ENCODE measurements at places on chromosomes 7 and 10. TPM values are rescaled to one million over a fixed set of nuclear protein-coding genes. Genes with fewer than 3 reads are reported as not detected.
A peak's percentile ranks its signal among the peaks of the same experiment; 100 is the strongest.

DNA sequence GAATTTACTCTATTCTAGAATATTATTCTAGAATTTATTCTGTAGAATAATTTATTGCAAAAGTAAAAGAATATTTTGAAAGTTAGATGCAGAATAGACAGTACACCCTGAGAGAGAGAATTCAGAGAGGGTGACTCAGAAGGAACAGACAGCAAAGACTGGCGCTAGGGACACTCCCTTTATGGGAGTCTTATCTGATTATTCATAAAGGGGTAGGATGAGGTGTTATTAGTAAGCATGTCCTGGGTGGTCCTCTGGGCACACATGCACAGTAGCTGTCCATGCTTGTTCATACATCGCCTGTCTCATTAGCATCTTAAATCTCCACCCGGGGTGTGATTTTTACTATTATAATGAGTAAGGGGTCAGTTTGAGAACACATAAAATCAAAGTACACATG is 100.1 kb downstream of the XPNPEP1 start:
- peak; percentile 17 for DNase-seq

GIMAP1 gene
- total RNA-seq = 6.8 TPM

DNA sequence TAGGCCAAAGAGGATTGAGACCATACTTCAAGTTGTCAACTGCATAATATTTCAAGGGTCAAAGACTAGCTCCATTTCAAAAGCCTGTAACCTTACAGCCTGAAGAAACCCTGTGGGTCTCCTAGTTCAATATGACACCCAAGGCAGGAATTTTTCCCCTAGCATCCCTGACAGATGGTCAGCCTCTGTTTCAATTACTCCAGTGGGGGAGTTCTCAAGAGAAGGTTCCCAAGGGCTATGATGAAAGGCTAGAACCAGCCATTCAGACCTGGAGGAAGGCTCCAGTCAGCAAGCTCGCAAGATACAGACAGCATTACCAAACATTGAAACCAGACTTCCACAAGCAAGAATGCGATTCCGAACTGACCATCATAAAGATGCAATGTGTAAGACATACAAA is 1.6 kb downstream of the HTR7 start:
- DNase-seq = no peak

DNA sequence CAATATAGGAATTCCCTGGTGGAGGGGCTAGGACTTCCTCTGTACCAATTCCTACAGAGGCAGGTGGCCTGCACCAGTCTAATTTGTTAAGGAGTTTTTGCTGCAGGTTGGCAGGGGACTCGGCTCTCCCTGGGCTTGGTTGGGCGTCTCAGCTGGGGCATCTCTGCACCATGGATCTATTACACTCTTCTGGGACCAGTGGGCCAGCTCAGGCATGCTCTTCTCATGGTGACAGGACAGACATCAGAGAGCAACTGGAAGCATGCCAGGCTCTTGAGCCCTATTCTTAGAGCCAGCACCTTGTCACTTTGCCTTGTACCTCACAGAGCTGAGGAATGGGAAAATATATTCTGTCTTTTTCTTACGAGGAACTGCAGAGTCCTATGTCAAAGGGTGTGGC is 74.6 kb downstream of the SH2D4B start:
- no peak for DNase-seq

DNA sequence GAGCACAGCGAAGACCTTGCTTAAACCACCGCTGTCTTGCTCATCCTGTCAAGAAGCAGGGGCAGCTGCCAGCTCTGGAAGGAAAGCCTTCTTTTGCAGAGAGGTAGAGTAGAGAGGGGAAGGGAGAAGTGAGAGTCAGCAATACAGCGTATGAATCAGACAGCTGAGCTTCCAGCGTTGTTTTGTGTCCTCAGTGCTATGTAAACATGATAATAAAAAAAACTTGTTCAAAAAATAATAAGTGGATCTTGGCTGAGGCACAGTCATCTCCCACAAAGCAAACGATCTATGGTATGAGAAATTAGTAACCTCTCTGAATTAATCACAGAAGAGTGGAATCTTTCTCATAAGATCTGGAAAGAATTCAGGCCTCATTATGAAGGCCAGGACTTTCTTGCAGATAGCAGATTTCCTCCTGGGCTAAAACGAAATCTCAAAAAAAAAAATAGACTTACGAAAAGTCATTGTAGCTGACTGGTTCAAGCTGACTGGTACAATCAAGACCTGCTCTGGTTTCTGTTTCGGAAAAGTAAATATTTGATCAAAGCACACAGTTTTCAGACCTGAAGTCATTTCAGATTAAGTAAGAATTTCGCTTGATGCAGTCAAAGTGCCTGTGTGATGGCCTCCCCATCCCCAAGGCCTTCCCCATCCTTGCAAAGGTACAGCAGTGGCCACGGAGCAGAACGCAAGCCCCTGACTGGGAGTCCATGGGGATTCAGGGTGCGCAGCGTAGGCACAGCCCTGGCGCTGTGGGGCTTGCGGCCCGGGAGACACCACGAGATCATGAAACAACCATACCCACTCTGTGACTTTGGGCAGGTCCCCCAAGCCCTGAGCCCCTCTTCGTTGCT is 29.4 kb downstream of the CHST15 start:
- DNase-seq = no peak

MMD2 gene
- not detected for total RNA-seq

- DNase-seq = no peak
These were observed 20.4 kb downstream of the TSPAN14 start for GRCh38 chr10:80474597-80474910.

GARIN1A gene
- total RNA-seq = 2.9 TPM

DNA sequence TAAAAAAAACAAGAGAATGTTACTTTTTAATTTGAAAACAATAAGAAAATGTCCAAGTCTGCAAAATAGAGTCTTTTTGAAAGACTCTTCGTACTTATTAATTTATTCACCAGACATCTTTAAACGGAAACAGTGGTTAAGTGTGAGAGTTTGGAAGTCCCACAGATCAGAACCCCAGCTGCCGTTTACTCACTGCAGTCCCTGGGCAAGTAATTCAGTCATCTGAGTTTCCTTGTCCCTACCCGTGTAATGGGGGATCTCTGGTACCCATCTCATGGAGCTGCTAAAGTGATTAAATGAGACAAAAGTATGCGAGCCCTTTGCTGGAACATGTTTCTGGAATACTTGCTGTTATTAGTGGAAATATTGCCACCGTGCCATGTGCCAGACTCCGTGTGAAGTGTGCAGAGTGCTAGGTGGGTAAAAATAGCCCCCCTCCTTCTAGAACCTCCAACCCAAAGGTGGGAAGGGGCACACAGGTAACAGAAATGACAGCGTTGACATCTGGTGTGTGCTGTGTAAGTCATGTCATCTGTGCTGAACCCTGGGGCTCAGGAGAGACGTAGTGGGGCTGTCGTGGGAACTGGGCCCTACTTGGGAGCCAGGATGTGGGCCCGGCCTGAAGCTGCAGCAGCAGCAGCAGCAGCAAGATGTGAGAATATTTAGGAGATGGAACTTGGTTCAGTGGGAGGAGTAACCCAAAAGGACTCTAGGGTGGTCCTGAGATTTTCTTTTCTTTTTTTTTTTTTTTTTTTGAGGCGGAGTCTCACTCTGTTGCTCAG is 140.5 kb downstream of the CUX1 start:
- DNase-seq = no peak

LRRC18 gene
- total RNA-seq = not detected

GRCh38 chr10:36091007-36091406 is 448.9 kb upstream of the FZD8 start:
- DNase-seq = no peak

GRCh38 chr10:129396021-129396722 is 70.9 kb upstream of the MGMT start:
- DNase-seq = no peak

DNA sequence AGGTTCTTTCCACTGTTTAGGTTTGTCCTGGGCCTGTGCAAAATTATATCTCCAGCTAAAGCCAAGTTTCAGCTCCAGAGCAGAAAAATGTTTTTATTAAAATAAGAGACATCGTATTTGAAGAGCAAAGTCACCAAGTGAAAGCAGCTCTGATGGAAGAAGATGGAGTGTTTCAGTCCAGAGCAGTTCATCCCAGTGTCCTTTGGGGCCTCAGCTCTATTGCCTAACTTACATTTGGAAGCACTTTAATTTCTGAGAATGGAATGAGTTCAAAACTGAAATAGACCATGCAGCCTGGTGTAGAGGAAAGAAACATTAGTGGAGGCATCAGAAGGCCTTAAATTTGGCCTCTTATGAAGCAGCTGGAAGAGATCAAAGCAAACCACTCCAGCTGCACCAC is 545.2 kb downstream of the SORCS1 start:
- no peak for DNase-seq

DNA sequence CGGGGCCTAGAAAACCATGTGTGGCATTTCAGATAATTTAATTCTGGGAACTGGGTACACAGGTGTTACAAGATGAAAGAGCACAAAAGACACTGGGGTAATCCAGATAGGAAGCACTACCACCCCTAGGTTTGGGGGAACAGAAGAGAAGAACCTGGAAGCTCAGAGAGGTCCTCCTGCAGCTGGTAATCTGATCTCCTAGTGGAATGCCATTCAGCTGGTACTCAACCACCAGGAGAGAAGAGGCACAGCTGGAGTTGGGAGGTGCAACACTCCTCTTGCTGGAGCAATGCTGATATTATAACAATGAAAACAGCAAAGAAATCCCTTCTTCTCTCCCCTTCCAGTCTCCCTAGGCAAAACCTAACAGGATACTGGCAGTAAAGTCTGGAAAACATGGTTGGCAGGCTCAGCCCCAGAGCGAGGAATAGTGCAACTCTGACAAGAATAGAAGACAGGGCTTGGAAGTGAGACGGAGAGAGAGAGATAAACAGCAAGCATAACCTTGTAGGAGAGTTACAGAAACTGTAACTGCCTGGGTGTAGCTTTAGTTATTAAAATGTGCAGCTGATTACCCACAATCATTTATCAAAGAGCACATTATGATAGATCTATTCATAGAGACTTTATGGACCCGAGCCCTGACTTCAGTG is 35.0 kb downstream of the NRF1 start:
- DNase-seq = no peak

- peak; percentile 7 for DNase-seq
These were observed 375.5 kb upstream of the CELF2 start for GRCh38 chr10:10642189-10642588.

DNA sequence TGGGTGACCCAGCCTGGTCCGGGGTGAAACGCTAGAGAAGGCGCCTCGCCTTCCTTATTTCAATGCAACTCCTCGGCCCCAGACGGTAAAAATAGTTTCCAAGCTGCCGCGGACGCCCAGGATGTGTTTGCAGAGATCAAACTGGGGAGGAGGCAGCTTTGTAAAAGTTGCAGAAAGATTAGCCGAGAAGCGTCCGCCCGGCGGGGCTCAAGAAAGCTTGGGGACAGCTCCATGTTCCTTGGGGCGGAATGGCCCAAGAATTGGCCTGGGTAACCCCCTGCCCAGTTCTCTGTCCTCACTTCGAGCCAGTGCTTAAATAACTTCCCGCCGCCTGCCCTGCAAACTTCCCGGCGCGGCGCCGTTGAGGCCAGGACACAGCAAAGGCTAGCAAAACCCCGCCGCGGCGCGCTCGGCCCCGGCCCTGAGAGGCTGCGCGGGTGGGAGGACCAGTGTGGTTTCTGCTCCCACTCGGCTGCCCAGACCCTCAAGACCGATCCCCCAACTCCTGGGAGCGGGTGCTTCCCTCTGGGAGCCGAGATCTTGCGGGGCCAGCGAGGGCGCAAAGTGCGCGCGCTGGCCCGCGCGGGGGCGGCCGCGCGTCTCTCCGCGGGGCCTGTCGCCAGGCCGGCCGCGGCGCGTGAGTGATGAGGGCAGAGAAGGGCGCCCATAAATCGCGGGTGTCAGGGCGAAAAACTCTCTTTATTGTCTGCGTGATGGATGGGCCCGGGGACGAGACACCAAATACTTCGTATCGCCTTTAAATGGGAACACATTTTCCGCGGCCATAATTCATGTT is 6.3 kb upstream of the ZNF503 start:
- DNase-seq = no peak

DNA sequence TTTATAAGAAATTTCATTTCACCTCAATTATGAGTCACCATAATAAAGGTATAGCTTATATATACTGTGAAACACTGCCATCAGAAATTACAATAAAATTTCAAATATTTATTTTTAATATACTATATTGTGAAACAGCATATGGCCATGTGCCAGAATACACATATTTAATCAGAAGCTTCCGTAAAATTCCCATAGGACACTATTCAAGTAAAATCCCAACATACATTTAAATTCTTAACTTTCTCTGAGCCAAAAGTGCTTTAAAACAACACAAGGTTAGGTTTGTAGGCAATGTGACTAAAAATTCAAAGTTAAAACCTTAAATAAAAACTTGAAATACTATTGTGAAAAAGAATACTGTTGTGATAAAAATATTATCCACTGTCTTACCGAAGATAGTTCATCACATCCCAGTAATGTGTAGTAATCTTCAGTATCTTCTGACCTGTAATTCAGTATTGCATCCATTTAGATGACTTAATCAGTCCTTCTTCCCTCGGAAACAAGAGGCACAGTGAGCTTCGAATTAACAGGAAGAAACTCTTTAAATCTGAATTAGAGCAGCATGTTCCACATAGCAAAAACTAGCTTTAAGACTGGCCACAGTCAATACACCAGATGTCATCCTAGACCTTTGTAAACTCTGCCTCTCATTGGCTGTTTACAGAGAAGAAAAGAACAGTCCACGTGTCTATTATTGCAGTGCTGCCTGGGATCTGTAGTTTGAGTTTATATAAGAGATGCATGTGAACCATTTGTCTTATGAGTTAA is at the start of gene DNAJC12:
Gene DNAJC12 (minus strand): TSS at position 648 of the 774 bp plus-strand sequence. CDS start 177 bp downstream, at position 471.
- DNase-seq = peak; percentile 34

DNA sequence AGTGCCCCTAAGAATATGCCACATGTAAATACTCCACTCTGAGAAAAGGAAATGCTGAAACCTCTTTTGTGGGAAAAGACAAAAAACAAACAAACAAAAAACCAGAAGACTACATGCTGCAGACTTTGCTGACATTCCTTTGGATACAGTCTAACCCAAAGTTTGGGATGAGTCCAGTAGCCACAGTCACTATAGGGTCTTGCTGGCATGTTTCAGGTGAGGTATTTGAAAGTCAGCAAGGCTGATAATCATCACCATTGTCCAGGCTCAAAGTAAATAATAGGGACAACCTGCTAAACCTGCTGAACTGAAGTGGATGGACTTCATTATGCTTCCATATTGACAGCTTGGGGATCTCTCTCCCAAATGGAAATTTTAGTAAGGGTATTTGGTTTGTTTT is 1087.0 kb upstream of the LRRTM3 start:
- DNase-seq = no peak

- DNase-seq = no peak
These were observed 76.1 kb upstream of the ELMO1 start for GRCh38 chr7:37524797-37525196.

HTR5A gene
- not detected for total RNA-seq

PAPOLB gene
- 0.32 TPM for total RNA-seq

DNA sequence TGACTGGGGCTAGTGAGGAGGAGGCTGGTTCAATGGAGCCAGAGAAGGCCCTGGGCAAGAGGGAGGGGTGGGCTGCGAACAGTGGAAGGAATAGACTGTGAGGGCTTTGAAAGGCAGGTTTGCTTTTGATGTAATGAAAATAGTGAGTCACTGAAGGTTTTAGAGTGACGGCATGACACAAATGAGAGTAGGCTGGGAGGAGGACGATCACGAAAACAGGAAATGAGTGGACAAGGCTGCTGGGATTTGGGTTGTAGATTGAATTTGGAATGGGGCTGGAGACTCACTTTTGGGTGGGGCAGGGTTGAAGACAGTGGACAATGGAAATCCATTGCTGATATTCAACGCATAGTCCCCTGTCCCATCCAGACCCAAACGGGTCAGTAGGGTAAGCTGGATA is 139.6 kb downstream of the CDH23 start:
- no peak for DNase-seq

EBF3 gene
- 2.9 TPM for total RNA-seq

All from esophagus muscularis mucosa (tissue), 4 donors.